Left ventricle myocardium inferior (tissue), 1 donor: ENCODE measurements at places on chromosomes 7 and 10. TPM values are rescaled to one million over a fixed set of nuclear protein-coding genes. Genes with fewer than 3 reads are reported as not detected.

GRCh38 chr7:28750981-28751380 lies 207.1 kb downstream of the TRIL start:
- DNase-seq: no peak

The FAM25G gene
- not detected for total RNA-seq

DNA sequence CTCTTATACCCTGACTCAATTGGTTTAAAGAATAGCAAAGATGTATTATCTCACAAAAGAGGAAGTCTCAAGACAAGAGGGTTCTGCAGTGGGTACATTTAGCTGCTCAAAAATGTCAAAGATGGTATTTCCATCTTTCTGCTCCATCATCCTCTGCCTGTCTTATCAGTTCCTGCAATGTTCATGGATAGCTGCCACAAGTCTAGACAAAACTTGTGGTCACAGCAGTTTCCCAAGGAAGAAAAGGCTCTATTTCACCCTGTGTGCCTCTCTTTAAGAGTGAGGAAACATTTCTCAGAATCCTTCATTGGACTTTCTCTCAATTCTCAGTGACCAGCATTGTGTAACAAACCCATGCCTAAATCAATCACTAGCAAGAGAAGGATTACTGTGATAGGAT lies 634.2 kb upstream of the AUTS2 start:
- no peak for DNase-seq

GRCh38 chr7:22855049-22855392 lies 32.4 kb upstream of the TOMM7 start:
- DNase-seq: no peak

- no peak for DNase-seq
Observed at GRCh38 chr10:6204063-6204340, 1.3 kb downstream of the PFKFB3 start.

The VDAC2 gene
- total RNA-seq: 442 TPM

The GNAT3 gene
- not detected for total RNA-seq

The RBP3 gene
- not detected for total RNA-seq

The KLHDC10 gene
- 27.0 TPM for total RNA-seq

The EFCAB10 gene
- total RNA-seq: not detected

The VPS37D gene
- total RNA-seq: 3.1 TPM
